Activated T-helper 1 cell treated with anti-CD3 and anti-CD28 coated beads, Interleukin-2, amount 50 U/mL, for 16 hours (primary cell): ENCODE measurements at places on chromosomes 2 and 18.

DNA sequence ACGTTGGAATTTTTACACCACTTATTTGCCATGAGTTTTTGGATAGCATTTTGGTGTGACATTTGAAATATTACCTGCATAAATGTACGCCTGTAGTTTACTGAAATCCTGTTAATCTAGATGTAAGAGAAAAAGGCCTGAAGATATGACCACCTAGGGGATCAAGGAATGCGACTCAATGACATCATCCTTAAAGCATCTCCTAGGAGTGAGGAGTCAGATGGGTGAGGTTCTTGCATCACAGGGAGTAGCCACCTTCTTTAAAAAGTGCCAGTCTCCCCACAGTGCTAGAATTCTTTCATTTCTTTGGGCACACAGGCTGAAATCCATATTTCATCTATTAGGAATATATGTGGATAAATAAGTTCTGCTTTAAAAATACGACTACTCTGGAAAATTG, 34.5 kb downstream of the ADCYAP1 start:
- DNase-seq: no peak

DNA sequence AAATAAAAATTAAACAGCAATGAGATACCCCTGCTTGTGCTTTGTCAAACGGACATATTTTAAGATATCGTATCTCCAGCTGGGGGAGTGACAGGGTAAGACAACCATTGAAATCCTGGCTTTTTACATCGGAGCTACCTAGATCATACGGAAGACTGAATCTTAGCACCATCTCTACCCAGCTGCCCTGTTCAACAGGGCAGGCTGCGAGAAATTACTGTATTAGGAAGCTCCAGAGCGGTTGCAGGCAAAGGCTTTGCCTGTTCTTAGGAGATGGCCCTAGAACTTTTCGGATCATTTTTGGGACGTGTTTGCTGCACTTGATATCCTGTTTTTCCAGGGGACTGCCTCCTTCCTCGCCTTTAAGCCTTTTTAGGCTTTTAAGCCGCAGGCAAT, 2.0 kb upstream of the PRKCE start:
- DNase-seq: no peak

GRCh38 chr18:63131106-63131958, 188.2 kb downstream of the BCL2 start:
- no peak for DNase-seq

- DNase-seq: no peak
These were observed 215.1 kb upstream of the LRRTM4 start for GRCh38 chr2:77737236-77737635.

GRCh38 chr2:19104503-19104902, 253.9 kb downstream of the OSR1 start:
- no peak for DNase-seq

DNA sequence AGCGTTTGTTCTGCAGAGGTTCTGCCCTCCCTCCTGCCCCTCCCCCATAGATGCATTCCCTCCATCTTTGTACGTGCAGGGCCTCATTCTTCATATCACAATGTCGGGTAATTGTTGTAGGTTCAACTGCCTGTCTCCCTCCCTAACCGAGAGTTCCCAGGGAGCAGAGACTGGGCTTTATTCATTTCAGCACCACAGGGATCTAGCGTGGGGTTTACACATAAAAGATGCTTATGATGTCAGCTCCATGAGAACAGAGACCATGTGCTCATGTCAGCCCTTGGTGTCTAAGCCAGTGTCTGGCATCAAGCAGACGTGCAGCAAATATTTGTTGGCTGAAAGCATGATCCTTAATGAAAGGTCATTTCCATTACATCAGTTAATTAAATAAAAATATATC, 298.9 kb upstream of the TRIB2 start:
- no peak for DNase-seq

- DNase-seq: no peak
These were observed 69.8 kb downstream of the MCFD2 start for GRCh38 chr2:46845542-46846486.

GRCh38 chr2:141329964-141330363, 800.9 kb downstream of the LRP1B start:
- DNase-seq: no peak

DNA sequence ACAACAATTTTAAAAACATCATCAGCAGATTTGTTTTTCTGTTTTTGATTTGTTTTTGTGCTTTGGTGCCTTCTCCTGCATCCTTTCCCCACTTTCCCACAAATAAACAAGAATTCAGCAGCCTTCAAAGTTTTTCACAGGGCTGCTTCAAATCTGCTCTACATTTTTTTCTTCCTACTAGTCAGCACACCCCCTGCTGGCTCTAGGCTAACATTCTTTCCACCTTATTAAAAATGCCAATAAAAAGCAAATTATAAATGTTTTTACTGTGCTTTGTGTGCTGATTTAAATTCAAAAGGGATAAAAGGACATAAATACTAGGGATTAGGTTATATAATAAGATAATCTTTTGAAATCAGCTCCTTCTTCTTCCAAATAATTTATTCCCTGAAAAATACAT, 6.2 kb upstream of the CNTNAP5 start:
- DNase-seq: no peak

- DNase-seq: no peak
These were observed 22.1 kb downstream of the USP37 start for GRCh38 chr2:218546012-218546411.

DNA sequence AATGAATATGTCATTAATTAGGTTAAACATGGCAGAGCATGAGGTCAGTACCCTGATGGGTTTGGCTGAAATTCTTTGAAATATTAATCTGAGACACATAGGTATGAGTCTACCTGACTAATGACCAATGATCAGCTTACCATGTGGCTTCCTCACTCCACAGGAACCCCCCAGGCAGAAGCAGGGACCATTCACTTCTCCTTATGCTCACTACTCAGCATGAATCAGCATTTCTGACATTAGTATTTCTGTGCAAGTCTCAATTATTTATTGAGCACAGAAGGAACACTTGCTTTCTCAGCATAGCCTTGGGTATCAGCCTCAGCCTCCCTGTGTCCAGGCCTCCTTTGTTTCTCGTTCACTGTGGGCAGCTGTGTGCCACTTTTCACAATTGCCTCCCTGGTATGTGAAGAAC, 9.3 kb upstream of the KCNE4 start:
- no peak for DNase-seq

DNA sequence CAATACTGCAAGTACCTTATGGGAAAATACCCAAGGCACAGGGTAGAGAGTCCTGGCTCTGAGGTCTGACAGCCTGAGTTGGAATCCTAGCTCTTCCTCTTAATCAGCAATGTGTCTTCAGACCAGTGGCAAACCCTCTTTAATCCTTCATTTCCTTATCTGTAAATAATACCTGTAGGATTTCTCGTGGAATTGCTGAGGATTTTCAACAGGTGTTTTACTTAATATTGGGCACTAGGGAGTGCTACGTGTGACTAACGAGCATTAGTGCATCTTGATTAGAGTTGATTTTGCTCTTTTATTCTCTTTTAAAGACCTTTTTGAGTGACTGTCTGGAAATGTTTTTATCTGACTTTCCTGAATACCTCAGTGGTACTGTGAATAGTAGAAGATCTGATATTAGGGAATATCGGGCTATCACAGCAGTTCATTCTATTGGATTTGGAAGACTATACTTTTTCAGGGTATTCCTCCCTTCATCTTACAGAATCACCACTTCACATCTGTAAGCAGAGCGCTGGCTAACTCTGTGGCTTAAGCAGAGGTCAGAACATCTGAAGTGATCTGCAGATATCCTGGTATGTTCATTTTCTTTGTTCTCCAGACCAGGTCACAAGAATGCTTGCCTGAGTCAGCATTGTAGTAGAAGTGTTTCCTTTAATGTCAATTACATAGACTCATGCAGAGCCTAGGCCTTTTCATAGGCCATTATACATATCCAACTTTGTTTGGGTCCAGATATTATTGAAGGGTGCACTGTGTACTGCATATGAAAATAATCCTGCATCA, 49.1 kb downstream of the ARHGAP28 start:
- no peak for DNase-seq

DNA sequence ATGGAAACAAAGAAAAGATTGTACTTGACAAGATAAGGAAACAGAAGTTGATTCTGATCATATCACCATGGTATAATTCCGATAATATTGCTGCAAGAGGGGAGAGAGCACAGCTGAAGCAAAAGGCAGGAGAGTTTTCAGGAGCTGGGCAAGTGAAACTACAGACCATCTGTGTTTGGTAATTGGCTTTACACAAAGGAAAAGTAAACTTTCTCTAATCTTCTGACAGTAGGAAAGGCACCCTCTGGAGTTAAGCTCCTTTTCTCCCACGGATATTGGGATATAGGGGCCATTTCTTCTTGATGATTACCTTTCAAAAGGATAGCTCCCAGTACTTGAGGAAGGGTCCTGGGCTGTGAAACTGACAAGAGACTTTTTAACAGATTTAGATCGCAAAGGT, 29.9 kb upstream of the REG3A start:
- no peak for DNase-seq

DNA sequence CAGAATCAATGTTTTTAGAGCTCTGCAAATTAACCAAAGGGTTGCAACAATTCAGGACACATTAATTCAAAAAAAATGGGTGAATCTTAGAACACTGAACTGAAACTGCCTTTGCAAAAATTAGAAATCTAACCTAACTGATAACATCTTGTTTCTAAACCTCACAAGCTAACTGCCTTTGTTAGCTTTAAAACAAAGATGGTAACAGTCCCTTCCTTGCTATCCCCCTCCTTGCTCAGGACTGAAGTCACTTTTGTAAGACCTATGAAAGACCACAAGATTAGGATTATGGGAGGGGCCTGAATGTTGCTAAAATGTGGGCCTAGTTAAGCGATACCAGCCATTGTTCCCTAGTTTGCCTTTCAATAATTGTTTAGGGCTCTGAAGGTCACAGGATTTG, 44.9 kb upstream of the LONRF2 start:
- DNase-seq: no peak

- DNase-seq: no peak
These were observed 63.0 kb upstream of the PSMD14 start for GRCh38 chr2:161245261-161245553.

- DNase-seq: no peak
These were observed 18.9 kb downstream of the STON1 start for GRCh38 chr2:48548840-48549239.

- no peak for DNase-seq
These were observed 1.8 kb downstream of the DPP4 start for GRCh38 chr2:162072181-162072702.

DNA sequence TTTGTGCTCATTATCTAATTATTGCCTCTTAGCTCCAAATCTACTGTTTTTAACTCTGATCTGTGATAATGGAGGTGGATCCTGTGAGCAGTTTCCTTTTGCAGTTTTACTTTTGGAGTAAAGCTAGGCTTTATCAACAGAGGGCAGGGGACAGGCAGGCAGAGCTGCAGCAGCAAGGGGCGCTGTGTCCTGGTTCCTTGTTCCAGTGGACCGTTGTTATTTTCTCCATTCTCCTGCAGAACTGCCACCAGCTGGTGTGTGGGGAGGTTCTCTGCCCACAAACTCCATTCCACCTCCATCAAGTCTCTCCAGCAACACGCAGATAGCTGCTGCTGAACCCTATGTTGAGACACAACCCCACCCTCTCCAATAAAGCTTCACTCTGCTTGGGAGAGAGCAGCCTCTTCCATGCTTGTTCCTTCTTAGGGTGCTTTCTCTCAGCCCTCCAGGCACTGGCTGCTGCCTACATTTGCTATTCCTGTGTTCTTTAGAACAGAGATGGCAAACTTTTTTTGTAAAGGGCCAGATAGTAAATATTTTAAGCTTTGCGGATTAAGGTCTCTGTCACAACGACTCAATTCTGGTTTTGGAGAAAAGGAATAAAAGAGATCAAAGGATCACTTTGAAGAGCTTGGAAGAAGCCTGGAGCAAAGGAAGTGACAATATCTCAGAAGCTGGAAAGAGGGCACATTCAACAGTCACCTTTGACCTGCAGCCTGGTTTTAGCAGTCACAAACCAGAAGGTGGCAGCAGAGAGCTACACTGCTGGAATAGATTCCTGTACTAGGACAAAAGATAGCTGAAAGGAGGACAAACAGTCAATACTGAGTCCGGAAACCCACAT, 208.8 kb downstream of the CCDC178 start:
- no peak for DNase-seq

DNA sequence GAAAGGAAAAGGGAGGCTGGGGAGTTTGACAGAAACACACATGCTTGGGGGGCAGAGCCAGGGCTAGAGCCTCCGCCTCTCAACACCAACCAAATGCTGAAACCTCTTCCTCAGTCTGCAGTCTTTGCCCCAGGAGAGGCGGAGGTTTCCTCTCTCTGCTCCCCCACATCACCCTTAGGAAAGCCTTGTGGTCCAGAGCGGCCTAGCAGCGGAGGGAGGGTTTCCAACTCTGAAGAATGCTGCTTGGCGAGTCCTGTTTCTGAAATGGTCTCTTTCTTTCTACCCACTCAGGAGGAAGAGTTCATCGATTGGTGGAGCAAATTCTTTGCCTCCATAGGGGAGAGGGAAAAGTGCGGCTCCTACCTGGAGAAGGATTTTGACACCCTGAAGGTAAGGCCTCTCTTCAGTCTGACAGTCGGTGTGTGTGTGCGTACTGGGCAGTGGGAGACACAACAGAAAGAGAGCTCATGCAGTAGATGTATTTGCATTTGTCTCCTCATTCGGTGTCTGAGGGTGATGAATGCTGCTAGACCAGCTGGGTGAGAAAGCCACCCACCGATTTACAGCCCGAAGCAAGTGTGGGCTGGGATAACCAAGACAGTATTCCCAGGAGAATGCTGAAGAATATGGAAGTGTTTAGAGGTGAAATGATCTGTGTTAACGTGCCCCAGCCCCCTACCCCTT, 190.5 kb downstream of the DYSF start:
- DNase-seq: no peak

DNA sequence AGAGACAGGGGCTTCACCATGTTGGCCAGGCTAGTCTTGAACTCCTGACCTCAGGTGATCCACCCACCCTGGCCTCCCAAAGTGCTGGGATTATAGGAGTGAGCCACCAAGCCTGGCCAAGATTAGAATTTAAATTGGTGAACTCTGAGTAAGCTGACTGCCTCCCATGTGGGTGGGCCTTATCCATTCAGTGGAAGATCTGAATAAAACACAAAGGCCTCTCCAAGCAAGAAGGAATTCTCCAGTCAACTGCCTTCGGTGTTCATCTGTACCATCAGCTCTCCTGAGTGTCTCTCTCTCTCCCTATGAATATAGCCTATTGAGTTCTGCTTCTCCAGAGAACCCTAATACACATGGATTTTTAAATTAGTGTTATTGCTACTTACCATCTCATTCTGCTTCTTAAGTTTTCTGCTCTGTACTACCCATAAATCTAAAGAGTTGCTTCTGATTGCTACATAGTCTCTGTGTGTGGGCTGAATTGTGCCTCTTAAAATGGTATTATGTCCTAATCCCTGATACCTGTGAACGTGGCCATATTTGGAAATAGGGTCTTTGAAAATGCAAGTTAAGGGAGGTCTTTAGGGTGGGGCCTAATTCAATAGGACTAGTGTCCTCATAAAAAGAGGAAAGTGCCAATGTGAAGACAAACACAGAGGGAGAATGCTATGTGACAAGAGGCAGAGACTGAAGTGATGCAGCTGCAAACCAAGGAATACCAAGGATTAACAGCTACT, 36.3 kb downstream of the FBXO11 start:
- DNase-seq: no peak

DNA sequence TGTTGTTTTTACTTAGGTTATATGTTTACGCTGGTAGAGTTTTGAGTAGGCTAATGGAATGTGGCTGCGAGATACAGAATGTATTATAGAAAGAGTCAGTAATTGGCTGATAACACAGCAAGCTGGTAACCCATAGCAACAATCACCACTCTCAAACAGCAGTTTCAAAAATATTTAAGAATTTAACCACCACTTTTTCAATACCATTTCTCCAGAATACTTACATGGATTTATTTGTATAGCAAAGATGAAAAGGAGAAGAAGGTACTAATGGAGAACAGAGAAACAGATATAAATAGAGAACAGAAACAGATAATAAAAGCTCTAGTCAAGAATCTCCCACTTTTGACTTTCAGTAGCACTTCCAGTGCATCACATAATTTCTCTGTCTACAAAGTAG, 188.3 kb upstream of the SLC39A10 start:
- no peak for DNase-seq
